Smooth muscle cell of the pulmonary artery (primary cell): ENCODE measurements at places on chromosomes 13 and 19. TPM values are rescaled to one million over a fixed set of nuclear protein-coding genes. Genes with fewer than 3 reads are reported as not detected.

OR7C2 gene
- total RNA-seq: not detected in 2 replicates

CAMSAP3 gene
- total RNA-seq: not detected in 2 replicates

ICAM4 gene
- 0.10 and 0.52 TPM in 2 replicates for total RNA-seq

B3GNT8 gene
- 2.2 and 2.3 TPM in 2 replicates for total RNA-seq

IGFL1 gene
- total RNA-seq: not detected in 2 replicates

KLF1 gene
- total RNA-seq: not detected in 2 replicates

IGFL4 gene
- total RNA-seq: 0.13 TPM in 1 of 2 replicates, not detected in the other

FAM124A gene
- total RNA-seq: 1.4 and 2.2 TPM in 2 replicates

SLC44A2 gene
- total RNA-seq: 97.8 and 132 TPM in 2 replicates

CRTC1 gene
- total RNA-seq: 4.2 and 5.3 TPM in 2 replicates

KLF2 gene
- total RNA-seq: 5.1 and 11.7 TPM in 2 replicates

GSK3A gene
- total RNA-seq: 31.7 and 33.3 TPM in 2 replicates

FCHO1 gene
- 0.17 and 0.65 TPM in 2 replicates for total RNA-seq

VSTM2B gene
- not detected in 2 replicates for total RNA-seq

SRRM5 gene
- total RNA-seq: 0.03 TPM in 1 of 2 replicates, not detected in the other

SPTBN4 gene
- 1.2 and 5.3 TPM in 2 replicates for total RNA-seq

ACP5 gene
- 2.4 TPM in 2 replicates for total RNA-seq
